ENCODE measurements at places on chromosomes 1 and 21.

DNA sequence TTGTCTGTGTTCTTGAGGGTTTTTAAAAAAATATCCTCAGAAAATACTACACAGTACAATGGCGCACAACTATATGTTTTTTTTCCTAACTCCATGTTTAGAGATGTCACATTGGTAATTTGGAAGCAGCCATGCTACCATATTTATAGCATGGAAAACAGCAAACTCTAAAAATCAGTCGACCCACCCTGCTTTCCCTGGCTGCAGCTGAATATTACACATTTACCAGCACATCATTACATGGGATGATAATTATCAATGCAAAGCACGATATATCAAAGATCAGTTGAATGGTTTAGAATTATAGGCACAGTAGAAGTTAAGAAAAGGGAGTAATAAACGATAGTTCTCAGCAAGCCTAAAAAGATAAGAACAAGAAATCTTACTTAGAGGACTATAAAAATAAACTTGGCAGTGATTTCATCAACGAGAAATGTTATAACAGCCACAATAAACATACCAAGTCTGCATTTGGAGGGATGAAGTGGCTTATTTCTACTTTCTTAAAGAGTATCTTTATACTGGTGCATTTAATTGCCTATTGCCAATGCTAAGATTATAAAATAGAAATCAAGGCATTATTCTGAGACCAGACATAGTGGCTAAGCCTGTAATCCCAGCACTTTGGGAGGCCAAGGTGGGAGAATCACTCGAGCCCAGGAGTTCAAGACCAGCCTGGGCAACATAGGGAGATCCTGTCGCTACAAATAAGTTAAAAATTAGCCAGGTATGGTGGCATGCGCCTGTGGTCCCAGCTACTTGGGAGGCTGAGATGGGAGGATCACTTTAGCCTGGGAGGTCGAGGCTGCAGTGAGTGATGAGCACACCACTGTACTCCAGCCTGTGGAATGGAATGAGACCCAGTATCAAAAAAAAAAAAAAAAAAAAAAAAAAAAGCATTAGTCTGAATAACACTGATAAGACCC is 43.4 kb downstream of the WDR64 start:
- DNase-seq, result no peak

DNA sequence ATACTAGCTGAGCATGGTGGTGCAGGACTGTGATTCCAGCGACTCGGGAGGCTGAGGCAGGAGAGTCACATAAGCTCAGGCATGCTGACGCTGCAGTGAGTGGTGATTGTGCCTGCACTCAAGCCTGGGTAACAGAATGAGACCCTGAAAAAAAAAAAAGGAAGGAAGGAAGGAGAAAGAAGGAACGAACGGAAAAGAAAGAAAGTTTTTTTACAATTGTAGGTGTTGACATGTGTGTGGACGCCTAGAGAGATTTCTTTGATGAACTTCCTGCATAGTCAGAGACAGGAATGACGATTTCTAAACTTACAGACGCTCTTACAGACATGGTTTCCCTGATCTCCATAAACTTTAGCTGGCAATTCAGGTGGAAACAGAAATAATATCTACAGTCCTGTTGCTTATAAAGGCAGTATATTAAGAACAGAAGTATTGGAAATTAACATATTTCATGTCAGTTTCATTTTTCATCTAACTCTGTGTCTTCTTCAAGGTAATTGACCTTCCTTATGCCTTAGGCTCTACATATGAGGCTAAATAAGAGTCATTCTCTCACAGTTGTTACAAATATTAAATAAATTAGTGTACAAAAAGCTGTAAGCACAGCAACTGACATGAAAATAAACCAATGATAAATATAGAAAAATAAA is 4.1 kb downstream of the SAMSN1 start:
- DNase-seq, result no peak

DNA sequence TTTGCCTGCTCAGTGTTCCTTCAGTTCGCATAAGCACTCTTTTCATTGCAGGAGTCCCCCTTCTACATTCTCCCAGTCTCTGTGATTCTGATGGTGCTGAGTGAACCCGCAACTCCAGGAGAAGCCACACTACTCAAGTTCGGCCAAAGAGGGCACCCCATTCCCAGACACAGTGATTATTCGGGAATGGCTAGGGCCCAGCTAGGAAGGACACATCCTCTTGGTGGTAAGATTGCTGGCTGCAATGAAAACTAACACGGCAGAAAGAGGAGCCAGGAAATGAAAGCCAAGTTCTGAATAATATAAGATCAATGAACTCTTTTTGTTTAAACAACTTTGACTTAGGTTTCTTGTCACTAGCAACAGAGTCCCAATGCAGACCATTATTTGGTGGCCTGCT is 14.9 kb downstream of the CREG1 start:
- DNase-seq, result no peak

DNA sequence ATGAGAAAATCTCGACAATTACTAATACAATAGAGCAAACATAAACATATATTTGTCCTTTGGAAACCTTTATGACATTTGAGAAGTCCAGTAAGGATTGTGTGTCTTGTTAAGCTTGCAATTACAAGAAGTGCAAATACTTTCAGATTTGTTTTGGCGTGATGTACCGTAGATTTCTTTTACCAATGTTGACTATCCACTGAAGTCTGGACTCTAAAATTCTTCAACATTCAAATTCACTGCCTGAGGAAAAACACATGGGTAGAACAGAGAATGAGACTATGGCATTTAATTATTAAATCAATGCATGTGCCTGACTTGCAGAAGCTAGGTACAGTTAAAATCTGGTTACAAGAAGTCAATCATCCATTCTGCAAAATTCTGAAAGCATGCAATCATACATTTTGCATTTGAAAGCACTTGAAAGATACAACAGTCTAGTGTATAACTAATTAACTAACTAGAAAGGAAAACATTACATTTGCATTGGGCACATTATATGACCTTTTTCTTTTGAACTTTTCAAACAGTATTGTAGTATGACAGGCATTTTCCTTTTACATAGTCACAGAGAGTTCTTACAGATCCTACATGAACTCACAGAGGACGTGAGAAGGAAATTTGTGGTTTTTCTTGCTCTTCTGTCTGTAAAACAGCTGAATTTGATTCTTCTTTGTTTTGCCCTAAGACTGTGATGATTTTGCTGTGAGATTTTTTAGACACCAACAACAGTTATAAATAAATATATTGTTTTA is 511.1 kb upstream of the ADGRL4 start:
- no peak for DNase-seq

DNA sequence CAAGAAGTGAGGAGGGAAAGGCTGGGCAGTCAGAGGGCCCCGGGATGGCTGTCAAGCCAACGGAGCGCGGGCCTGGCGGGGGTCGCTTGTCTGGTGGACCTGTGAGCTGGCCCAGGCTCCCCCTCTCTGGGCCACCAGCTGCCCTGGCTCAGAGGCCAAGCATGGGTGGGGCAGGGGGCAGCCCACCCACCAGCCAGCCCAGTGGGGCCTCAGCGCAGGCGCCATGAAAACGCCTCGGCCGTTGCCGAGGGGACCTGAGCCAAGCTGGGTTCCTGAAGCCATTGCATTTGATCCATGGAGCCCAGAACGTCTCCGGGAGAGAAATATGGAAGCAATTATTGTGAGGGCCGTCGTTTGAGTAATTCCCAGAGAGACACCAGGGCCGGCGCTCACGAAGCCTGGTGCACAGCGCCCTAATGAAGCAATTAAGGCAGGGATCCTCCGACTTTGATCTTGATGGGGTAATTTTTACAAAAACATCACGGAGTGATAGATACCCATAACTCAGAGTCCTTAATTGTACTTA is 90.5 kb upstream of the TTC34 start:
- DNase-seq, result no peak

- DNase-seq, result no peak
Measured at GRCh38 chr1:22806584-22806983, 95.9 kb downstream of the EPHB2 start.

DNA sequence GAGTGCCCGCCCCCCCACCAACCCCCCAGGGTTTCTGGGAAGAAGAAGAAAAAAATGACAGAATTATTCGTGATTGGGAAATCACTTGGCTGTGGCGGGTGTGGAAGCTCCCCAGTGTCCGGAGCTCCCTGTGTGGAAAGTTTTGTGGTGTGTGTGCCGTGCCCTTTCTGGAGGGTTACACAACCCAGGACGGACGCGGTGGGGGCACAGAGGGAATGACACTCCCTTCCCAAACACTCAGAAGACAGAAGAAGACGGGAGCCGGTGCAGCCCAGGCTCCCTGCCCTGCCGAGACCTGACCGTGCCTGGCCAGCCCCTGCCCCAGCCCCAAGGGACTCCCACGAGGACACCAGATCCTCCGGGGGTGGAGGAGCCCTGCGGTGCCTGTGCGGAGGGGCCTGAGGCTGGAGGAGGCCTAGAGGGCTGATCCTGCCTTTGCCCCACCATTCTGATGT is 33.0 kb upstream of the ADARB1 start:
- no peak for DNase-seq

- peak; percentile 21 for DNase-seq
Measured at GRCh38 chr1:211648980-211649934, 26.2 kb downstream of the NEK2 start.

DNA sequence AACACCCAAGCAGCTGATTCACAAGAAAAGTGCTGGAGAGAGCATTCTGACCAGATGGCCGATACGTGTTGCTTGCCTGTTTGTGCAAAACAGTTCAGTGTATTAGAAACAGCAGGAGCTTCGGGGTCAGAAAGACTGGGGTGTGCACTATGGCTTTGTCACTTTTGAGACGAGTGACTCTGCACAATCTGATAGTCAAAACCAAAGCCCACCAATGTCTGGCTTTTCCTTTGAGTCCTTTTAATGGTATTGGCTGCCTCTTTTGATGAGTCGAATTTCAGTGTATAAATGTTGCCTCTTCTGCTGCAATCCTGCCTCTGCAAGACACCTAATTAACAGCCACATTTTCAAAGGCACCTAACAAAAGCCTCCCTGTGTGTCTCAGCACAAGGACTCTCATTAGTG is 444.6 kb downstream of the AJAP1 start:
- DNase-seq, result no peak

- no peak for DNase-seq
Measured at GRCh38 chr1:241444836-241445235, 74.7 kb downstream of the FH start.

GRCh38 chr1:53498555-53499131 is 39.4 kb downstream of the DMRTB1 start:
- DNase-seq, result no peak

DNA sequence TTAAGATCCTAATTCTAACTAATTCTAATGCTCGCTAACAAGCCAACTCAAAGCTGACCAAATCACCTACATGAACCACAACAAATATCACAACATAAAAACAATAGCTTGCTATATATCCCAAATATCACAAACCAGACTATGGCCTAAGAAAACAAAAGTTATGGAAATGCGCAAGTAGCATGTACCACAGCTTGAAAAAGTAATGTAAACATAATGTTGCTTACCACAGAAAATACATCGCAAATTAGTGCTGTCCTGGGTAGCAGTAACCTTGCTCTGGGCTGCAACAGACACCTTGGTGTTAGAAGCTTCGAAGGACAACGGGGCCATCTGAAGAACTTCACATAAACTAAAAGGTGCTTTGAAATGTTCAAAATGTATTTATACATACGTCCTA is 107.4 kb upstream of the LBR start:
- DNase-seq, result no peak

- no peak for DNase-seq
Measured at GRCh38 chr1:215083383-215083961, 935 bp downstream of the KCNK2 start.
